ENCODE measurements at places on chromosomes 16 and 17. TPM values are rescaled to one million over a fixed set of nuclear protein-coding genes. Genes with fewer than 3 reads are reported as not detected.
A peak's percentile ranks its signal among the peaks of the same experiment; 100 is the strongest.

The KLHL10 gene
- polyA plus RNA-seq: not detected

DNA sequence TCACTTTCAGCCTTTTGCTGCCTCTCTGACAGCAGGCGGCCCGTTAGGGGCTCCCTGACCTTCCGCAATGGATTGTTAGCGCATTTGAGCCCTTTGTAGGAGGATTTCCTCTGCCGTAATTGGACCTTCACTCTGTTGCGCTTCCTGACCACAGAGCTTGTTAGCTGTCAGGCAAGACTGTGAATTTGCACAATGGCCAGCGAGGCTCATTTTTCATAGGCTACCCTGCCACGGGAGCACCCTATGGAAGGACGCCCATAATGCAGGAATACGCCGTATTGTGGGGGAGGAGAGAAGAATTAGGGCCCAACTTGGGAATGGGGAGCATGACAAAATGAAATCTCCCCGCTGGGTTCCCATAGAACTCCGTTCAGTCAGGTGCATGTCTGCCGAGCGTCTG lies 205.2 kb upstream of the NLRP1 start:
- DNase-seq: no peak

DNA sequence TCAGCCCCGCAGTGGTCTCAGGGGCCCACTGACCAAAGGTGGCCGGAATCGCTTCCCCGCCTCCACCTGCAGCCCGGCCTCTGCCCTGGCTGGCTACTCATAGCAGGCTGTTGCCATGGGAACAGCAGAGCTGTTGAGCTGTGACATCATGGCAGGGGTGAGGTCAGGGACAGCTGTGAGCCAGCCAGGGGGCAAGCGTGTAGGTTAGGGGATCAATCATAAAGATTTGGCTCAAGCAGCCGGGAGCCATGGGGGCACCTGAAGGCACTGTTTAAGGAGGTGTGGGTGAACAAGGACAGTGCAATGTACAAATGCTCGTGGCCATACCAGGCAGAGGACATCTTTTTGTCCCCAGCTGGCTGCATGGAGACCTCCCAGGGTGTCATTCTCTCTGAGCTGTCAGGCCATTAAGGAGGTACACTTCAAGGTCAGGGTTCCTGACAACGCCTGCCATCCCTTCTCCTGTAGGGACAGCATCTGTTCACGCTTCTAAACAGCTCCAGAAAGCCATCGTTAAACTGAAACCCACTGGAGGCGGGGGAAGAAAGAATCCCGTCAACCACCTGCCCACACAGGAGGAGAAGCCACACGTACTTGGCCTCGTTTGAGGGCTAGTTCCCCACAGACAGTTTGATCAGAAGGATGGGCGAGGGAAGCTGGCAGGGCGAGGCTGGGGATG lies at the start of gene CEP295NL:
Gene CEP295NL, minus strand, starts transcription at position 101 of the 679 bp plus-strand sequence. CDS start 1,373 bp downstream, outside the sequence.
- peak; percentile 84 for DNase-seq

- DNase-seq: no peak
Measured at GRCh38 chr17:31877341-31877740, 18.3 kb upstream of the COPRS start.

Data from spinal cord (tissue), 10 donors.